ENCODE measurements at places on chromosomes 4 and X. TPM values are rescaled to one million over a fixed set of nuclear protein-coding genes. Genes with fewer than 3 reads are reported as not detected.

DNA sequence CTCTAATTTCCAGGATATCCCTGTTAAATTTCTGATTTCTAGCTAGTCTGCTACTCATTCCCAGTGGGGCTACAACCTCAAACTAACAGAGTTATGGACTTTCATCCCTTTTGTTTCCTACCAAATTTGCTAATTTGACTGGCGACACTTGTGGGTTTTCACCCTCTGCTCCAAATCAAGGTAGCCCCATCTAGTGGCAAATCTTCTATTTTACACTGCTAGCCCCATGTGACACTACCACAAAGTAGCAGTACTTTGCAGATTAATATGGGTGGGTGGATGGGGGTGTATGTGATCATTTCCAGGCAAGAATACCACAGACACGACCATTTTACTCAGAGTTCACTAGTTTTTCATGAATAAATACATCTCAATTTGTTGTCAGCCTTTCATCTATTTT, 150.3 kb downstream of the MSL3 start:
- DNase-seq, result peak; percentile 1

DNA sequence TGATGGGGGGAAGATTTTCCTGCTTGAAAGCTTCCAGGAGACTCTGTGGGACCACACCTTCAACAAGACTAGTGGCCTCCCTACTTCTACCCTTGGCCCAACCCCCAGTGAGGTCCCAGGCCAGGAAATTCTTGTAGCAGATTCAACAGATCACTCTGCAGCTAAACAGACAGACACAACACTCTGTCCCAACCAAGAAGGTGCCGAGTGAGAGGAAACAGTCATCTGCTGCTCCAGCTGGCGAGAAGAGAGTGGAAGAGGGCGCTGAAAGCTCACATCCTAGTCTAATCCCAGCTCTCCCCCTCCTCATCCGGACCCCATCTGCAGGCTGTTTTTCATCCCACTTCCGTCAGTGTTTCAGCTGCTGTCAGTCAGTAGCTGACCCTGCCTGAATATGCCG, 63.4 kb downstream of the CHRDL1 start:
- no peak for DNase-seq

GRCh38 chrX:13283950-13284546, 35.8 kb downstream of the ATXN3L start:
- peak; percentile 42 for DNase-seq

Gene MAPK10
- total RNA-seq, result 2.0 TPM

DNA sequence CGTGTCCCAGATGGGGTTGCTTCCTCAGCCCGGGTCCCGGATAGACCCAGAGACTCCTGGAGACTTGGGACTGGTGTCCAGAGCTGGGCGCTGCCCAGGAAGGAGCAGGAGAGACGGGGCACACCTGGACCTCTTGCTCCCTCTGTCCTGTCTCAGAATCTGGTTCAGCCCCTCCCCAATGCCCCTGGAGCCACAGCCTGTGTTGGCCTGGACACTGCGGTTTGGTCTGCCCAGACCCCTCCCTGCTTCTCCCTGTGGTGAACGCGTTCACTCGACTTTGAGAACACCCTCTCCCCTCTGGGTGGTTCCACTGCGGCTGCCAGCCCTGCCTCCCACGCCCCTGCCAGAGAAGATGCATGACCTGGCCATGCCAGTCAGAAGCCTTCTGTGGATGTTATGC, 111.1 kb downstream of the HMX1 start:
- DNase-seq, result no peak

GRCh38 chr4:186839122-186840037, 115.7 kb upstream of the FAT1 start:
- DNase-seq, result peak; percentile 58

GRCh38 chr4:14347526-14347925, 654.8 kb upstream of the CPEB2 start:
- no peak for DNase-seq

Gene SPANXD
- 0.30 TPM for total RNA-seq

Gene XPNPEP2
- not detected for total RNA-seq

DNA sequence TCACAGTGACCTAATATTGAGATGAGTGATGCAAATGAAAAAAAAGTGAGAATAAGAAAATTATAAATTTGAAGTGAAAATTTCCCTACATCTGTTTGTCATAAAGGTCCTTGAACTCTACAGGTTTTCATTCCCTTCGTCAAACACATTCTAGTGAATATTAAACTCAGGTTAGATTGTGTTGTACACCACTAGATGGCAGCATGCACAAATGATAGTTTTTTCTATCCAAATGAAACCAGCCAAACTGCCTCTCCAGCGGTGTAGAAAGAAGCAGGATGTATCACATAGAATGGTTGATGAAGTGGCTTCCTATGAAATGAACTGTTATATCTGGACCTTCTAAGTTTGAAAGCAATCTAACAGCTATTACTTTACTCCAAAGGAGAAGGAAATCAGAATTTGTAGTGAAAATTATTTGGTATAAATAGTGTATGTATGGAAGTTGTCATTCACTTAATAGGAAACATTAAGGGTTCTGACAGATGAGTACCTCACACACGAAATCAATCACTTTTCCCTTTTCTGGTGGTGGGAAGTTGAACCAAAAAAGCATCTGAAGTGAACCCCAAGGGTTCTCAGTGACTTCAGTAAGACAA, 382.7 kb downstream of the UNC5C start:
- peak; percentile 53 for DNase-seq

Gene XKRX
- 0.13 TPM for total RNA-seq

Gene CXCL1
- total RNA-seq, result not detected

GRCh38 chrX:41919870-41920269, 3.5 kb downstream of the CASK start:
- no peak for DNase-seq

DNA sequence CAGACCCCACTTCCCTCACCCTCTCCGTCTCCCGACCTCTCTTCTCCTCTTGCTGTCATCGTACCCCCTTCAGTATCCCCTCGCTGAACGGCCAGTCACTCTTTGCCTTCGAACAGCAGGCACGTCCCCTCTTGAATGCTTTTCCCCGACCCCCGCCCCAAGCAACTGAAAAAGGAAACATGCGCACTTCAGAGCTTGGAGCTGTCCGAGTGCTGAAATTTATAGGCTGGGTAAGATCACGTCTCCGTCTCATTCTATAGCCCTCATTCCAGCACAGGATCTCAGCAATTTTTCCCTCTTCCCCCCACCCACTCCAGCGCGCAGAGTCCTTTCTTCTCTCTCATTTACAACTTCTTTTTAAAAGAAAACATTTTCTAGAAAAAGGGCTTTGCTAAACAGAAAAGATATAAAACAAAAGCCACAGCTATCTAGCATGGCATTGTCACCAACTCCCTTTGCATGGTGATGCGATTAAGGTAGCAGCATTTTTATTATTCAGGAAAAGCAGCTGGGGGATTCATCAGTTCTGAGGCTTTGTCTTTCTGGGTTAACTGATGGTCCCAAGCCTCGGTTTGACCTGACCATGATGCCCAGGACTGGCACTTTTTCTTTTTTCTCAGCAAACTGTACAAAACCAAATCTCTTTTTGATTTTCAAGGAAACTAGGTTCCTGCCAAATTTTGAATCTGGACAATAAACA, at the start of gene GLRA2:
TSS of gene GLRA2 (plus strand) at position 247 of the 700 bp plus-strand sequence. CDS start 522 bp downstream, outside the sequence.
- no peak for DNase-seq

DNA sequence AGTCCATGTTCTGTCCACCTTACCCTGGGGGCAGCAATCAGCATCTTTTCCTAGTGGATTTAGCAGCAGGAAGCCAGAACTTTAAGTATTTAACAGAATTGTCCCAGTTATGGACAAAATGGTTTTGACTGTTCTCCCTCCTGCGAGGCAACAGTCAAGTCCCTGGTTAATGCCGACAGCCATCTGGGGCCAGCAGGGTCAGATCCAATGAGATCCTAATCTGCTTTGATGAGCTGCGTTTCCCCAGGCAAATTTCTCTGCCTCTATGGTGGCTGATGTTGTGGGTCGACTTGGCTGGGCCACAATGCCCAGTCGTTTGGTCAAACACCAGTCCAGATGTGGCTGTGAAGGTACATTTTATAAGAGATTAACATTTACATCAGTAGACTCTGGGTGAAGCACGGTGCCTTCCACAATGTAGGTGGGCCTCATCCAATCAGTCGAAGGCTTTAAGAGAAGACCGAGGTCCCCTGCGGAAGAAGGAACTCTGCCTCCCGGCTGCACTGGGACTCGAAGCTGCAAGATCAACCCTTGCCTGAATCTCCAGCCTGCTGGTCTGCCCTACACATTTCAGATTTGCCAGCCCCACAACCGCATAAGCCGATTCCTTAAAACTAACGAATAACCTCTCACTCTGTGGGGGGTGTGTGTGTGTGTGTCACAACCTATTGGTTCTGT, 89.0 kb upstream of the C4orf50 start:
- no peak for DNase-seq

- DNase-seq, result no peak
Observed at GRCh38 chrX:125219852-125220251, 99.8 kb upstream of the TEX13C start.

Measured in HT1080 (cell line).